ENCODE measurements at places on chromosomes 1 and 21.

DNA sequence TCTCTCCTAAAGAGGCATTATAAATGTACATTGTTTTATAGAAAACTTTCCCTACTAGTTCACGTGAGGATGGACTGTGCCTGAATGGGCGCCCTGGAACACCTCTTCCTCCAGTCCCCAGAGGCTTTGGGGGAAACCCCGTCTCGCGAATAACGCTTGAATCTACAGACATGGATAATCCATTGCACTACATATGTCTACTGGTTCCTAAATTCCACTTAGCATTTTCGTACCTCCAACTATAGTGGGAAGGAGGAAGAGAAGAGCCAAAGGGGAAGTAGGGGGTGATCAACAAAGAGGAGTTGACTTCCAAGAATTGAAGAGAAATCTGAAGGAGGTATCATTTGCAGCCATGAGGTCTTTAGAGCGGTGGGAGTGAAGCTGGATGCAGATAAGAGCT is 11.1 kb downstream of the BARHL2 start:
- DNase-seq = no peak

DNA sequence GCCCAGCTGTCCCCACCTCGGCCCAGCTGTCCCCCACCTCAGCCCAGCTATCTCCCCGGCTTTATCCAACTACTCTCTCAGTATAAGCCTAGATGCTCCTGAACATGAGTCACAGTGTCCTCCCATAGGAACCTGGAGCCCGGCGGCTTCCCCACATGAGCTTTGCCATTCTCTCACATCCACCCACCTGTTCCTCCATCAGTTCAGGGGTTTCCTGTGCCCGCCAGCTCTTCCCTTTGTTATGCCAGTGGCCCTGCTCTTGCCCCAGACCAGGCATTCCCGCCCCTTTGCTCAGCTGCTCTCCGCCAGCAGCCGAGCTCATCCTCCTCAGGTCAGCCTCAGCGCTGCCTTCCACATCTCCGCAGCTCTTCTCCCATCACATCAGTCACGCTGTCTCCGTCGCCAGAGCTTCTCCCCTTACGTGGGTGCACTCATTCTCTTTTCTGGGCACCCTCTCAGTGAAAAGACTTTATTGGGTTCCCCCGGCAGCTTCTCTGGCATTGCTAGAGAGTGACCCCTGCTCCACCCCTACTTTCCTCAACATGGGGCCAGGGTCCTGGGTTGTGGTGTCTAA is 89.5 kb upstream of the CSF3R start:
- DNase-seq = no peak

DNA sequence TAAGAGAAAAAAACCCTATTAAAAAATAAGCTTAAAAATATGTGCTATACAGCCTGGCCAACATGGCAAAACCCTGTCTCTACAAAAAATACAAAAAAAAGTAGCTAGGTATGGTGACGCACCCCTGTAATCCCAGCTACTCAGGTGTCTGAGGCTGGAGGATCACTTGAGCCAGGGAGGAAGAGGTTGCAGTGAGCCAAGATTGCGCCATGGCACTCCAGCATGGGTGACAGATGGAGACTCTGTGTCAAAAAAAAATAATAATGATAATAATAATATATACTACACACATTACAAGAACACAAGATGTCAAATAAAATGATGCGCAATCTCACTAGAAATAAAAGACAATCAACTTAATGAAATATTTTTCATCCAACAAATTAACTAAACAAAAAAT is 22.9 kb downstream of the NRDC start:
- DNase-seq = no peak

GRCh38 chr1:24105368-24106160 is 6.4 kb downstream of the MYOM3 start:
- DNase-seq = no peak

DNA sequence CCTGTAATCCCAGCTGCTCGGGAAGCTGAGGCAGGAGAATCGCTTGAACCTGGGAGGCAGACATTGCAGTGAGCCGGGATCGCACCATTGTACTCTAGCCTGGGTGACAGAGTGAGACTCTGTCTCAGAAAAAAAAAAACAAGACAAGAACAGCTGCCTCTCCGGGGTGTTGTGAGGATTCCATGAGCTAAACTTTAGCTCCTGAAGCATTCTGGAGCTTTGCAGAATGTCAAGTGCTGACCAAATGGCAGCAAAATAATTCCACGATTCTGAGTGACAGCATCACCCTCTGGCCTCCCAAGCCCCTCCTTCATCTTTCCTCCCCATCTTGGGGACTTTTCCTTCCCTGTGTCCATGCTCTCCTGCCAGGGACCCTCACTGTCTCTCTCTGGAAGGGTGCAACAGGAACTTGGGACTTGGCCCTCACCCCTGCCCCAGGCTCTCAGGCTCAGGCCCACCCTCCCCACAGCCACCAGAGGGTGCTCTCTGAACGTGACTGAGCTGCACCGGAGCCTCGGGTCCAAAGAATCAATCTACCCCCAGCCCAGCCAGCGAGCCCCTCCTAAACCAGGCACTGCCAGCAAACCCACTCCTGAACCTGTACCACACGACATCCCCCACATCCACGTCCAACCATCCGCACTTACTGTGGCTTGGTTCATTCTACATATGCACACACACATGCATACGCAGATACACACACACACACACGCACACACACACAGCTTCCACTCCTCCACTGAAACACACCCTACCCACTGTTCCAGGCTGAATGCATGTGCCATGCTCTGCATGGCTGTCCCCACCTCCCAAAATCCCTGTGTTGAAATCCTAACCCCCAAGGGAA is 45.7 kb downstream of the ACOT7 start:
- no peak for DNase-seq

- DNase-seq = no peak
These were observed 46.4 kb upstream of the SCCPDH start for GRCh38 chr1:246677842-246678241.

DNA sequence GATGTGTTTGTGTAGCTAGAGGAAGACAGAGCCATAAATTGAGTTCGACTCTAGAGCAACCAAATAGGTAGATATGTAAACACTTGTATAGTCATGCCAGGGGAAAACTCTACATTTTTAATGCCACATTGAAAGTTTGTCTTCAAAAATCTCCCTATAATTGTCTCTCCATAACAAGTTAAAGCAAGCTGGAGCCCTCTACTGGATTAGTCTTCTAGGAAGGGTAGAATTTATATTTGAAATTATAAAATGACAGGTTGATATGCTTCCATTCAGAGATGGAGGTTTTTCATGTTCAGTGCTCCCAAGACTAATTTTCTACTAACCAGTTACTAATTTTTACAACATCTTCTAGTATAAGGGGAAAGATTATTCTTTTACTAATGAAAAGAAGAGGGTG is 13.1 kb upstream of the COL24A1 start:
- no peak for DNase-seq

- DNase-seq = no peak
These were observed 23.2 kb downstream of the CDC42 start for GRCh38 chr1:22075718-22076117.

DNA sequence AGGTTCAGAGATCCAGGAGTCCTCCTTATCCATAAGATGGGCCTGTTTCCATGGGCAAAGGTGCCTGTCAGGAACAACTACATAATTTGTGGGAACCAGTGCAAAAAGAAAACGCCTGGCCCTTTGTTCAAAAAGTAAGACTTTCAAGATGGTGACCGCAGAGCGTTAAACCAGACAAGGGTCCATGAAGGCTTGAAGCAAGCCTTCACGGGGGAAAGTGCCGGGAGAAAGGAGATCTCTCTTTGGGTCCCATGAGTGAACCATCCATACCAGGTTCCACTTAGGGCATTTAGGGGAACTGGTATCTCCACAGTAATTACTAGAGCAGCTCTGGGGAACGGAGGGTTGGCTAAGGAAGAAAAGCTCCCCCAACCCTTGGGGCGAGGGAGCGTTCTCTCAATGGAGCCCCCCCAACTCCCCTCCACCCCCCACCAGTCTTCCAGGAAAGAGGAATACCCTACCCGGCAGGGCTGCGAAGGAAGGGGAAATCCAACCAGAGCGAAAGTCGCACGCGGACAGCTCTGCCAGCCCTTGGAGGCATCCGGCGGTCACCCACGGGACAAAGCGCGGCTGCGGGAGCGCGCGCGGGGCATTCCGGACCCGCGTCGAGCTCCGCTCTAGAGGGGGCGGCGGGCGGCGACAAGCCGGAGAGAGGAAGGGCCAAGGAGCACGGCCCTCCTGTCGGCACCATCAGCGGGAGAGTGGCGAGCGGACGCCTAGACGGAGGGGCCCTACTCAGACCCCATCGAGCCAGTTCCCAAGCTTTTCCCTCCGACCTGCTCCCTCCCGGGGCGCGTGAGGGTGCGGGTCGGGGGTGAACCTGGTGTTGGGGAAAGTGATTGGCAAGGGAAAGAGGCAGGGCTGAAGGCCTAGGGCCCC is 687 bp upstream of the RASSF5 start:
- no peak for DNase-seq

DNA sequence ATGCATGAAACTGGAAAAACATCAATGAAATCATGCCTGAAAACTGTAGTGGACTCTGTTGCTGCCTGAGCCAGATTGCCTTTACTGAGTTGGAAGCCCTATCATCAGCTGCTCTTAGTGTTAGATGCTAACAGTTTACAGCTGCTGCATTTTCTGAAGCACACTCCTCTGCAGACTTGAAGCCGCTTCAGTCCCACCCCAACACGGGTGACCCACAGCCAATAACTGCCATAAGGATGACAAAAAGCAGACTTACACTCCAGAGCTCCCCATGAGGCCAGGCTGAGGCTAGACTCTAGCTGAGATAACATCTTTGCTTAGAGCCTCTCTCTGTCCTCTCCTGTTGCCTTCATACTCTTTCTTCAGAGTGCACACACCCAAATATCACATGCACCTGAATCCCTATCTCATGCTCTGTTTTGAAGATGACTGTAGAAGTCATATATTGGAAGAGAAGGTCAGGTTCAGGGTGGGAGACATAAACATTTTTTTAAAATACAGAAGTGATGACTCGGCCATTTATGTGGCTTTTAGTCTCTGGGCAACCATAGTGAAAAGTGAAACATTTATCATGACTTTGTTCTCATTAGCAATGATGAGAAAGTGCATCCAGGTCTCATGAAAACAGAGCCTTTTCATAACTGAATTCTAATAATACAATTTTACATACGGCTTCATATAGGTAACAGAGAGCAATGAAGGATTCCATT is 161.0 kb downstream of the KCNK2 start:
- no peak for DNase-seq

DNA sequence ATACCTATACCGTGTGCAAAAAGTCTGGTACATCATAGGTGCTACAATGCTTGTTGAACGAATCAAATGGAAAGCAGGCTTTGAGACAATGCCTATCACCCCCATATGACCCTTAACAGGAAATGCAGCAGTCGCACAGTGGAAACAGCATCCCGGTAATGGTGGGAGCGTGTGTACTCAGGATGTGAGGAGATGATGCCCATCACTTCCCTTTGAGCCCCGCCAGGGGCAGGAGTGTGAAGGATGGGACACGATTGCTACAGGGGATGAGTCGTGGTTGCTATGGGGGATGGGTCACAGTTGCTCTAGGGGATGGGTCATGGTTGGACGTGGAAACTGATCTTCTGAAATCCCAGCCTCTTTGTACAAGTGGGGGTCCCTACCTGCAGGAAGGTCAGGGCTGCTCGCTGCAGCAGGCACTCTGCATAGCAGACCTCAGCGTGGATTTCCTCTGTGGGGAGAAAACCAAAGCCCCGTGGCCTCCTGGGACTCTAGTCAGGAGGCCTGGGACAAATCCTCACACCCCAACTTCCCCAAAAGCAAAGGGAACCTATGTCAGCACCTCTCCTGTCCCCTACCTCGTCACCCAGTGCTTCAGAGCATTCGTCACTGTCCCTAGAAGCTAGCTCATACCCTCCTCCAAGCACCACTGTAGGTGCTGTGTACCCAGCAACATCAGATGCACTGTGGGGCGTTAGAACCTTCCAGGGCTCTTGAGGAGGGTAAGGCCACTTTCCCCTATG is 19.3 kb downstream of the TTC39A start:
- DNase-seq = no peak

Data from BJ (cell line).